ENCODE measurements at places on chromosomes 1 and 21. TPM values are rescaled to one million over a fixed set of nuclear protein-coding genes. Genes with fewer than 3 reads are reported as not detected.

SMYD3 gene
- polyA plus RNA-seq, result 18.2 TPM

TESK2 gene
- 5.7 TPM for polyA plus RNA-seq

PSMG1 gene
- polyA plus RNA-seq, result 28.3 TPM

BSDC1 gene
- 50.4 TPM for polyA plus RNA-seq

IGFN1 gene
- 0.14 TPM for polyA plus RNA-seq

IL19 gene
- polyA plus RNA-seq, result not detected

CFHR1 gene
- polyA plus RNA-seq, result 0.39 TPM

CD101 gene
- polyA plus RNA-seq, result 1.3 TPM

TSPAN1 gene
- polyA plus RNA-seq, result 56.5 TPM

CDC42BPA gene
- 36.6 TPM for polyA plus RNA-seq

RUNX3 gene
- polyA plus RNA-seq, result 2.5 TPM

ZBTB7B gene
- polyA plus RNA-seq, result 52.0 TPM

CENPL gene
- polyA plus RNA-seq, result 3.7 TPM

EXTL1 gene
- polyA plus RNA-seq, result 0.58 TPM

MSH4 gene
- polyA plus RNA-seq, result 0.10 TPM

PDPN gene
- 96.8 TPM for polyA plus RNA-seq

PITHD1 gene
- 49.2 TPM for polyA plus RNA-seq

VANGL2 gene
- polyA plus RNA-seq, result 7.6 TPM

CHODL gene
- polyA plus RNA-seq, result 1.4 TPM

ZCCHC17 gene
- polyA plus RNA-seq, result 40.3 TPM

KAZN gene
- 7.2 TPM for polyA plus RNA-seq

FCER1G gene
- 161 TPM for polyA plus RNA-seq

KRTAP19-3 gene
- not detected for polyA plus RNA-seq

CCDC30 gene
- 1.5 TPM for polyA plus RNA-seq
